ENCODE measurements at places on chromosomes 16 and 17.
A peak's percentile ranks its signal among the peaks of the same experiment; 100 is the strongest.

DNA sequence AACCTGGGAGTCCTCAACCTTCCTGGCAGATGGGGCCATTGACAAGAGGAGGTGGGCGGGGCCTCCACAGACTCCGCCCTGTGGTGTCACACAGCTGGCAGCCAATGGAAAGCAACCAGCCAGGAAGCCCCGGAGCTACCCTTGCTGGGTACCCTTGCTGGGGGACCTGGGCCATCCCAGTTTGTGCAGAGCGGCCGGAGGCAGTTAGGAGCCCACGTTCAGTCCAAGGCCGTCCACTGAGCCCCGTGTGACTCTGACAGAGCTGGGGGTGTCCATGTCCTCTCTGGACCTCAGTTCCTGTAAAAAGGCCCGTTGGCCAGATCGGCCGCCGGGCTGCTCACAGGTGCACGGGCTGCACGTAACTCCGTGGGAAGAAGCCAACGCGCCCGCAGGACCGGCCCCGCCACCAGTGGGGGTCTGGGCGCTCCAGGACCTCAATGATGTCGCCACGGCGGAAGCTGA, 17.1 kb upstream of the FAM83G start:
- DNase-seq = no peak

- DNase-seq = no peak
Measured at GRCh38 chr16:48607056-48607825, 2.7 kb downstream of the N4BP1 start.

GRCh38 chr16:75590920-75591843, 25.0 kb downstream of the GABARAPL2 start:
- no peak for DNase-seq

DNA sequence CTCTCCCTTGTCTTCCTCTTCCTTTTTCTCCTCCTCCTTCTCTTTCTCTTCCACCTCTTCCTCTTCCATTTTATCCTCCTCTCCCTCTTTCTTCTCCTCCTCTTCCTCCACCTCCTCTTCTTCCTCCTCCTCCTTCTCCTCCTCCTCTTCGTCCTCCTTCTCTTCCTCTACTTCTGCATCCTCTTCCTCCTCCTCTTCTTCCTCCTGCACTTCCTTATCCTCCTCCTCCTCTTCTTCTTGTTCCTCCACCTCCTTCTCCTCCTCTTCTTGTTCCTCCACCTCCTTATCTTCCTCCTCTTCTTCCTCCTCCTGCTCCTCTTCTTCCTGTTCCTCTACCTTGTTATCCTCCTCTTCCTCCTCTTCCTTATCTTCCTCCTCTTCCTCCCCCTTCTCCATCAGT, 28.8 kb upstream of the GPR139 start:
- no peak for DNase-seq

- no peak for DNase-seq
Measured at GRCh38 chr17:77085926-77086432, 54.8 kb upstream of the SEC14L1 start.

DNA sequence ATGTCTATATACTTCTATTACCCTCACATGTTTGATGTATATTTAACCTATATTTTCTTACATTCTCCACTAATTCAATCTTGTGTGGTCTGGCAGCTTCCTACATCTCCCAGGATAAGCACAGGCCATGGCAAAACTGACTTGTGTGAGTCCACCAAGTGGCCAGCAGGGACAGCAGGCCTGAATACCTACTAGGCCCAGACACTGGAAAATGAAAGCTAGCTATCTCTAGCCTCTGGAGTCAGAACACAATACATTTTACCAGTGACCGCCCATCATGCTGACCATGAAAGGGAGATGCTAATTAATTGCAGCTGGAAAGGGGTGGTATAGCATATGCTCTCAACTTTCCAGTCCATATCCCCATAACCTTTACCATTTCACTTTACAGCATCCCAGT, 132.3 kb downstream of the PCTP start:
- no peak for DNase-seq

DNA sequence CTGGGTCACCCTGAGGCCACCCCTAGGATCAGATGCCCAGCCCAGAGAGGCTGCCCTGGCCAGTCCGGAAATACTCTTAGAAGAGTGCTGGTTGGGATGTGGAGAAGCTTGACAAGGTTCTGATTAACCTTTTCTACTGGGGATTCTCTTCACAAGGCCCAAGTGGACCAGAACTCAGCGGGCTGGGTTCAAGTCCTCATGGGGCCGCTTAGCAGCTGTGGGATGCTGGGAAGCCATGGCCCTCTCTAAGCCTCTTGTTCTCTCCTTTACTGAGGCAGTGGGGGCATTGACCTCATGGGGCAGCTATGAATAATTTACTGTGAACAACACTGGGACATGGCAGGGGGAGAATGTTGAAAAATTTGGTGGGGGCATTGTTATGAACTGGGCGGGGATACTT, 92.8 kb downstream of the CYLD start:
- DNase-seq = no peak

GRCh38 chr17:62724398-62725146, 83.5 kb downstream of the MARCHF10 start:
- no peak for DNase-seq

- no peak for DNase-seq
Measured at GRCh38 chr16:86942151-86943051, 364.1 kb downstream of the FOXL1 start.

DNA sequence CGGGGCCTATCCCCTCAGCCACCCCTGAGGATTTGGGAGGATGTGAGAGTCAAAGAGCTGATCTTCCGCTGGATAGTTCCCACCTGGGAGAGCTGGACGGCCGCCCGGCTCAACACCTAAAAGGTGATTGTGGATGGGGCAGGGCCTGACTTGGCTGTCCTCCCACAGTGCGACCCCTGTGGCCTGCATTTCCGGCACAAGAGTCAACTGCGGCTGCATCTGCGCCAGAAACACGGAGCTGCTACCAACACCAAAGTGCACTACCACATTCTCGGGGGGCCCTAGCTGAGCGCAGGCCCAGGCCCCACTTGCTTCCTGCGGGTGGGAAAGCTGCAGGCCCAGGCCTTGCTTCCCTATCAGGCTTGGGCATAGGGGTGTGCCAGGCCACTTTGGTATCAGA, 4.5 kb downstream of the BCL6B start:
- DNase-seq = no peak

- DNase-seq = peak; percentile 56
Measured at GRCh38 chr17:7885367-7886226, 3.0 kb upstream of the CHD3 start.

DNA sequence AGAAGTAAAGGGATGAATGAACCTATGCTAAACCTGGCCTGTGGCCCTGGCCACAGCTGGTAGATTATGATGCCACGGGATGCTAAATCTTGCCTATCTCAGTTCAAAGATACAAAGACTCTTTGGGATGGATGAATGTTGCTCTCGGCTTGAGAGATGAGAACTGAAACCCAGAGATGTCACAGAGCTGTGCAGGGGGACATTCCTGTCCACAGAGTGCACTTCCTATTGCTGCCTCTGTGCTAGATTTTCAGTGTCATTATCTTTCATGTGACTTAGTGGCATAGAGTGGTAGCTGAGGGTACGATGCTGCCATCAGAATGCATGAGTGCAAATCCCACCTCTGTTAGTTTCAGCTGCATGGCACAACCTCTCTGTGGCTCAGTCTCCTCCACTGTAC, 2.3 kb upstream of the MT1M start:
- no peak for DNase-seq

DNA sequence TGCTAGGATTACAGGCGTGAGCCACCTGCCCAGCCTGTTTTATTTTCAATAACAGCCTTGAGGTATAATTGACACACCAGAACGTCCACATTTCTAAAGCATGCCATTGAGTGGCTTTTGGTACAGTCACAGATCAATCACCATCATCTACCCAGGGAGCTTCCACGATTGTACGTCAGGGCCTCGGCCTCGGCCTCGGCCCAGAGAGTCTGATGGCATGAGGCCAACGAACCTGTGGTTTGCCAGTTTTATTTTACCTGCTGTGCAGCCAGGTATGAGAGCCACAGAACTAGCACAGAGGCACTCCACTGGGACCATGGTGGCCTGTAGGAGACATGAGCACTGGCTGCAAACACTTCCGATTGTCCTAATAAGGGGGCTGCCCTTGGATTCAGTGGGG, 8.3 kb downstream of the UBALD1 start:
- DNase-seq = no peak

GRCh38 chr16:12788758-12789157, 14.9 kb downstream of the CPPED1 start:
- DNase-seq = no peak

DNA sequence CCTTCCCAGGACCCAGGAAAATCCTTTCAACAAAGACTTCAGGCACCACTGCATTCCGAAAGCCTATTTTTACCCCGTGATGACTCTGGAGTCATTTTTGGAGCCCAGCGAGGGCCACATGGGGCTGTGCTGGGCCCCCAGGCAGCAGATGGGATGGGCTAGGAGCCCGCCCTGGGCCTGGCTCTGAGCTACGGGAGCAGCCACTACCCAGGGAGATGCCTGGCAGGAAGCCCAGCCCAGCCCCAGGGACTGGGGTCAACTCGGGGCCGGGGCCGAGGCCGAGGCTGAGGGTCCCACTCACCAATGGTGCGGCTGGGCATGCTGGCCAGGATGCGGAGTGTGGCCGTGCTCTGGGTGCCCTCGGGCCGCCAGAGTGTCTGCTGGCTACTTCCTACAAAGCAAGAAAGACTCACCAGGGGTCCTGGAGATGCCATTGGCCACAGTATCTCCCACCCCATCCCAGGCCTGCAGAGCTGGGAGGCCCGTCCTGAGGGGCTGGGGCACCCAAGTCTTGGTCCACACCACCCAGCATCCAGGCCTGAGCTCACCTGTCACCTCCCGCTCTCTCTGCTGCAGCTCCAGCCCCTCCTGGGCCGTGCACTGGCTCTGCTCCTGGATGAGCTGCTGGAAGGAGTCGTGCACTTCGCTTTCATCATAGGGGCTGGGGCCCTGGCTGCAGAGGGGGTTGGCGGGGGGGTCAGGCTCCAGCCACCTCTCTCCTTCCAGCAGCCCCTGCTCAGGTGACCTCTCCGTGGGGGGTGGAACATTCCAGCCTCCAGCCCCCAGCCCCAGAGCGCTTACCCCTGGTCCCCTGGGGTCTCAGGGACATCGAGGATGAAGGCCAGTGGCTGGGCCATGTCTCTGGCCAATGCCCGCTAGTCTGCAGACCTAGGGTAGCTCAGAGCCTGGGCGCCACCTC, 2.3 kb downstream of the TMC6 start:
- no peak for DNase-seq

- DNase-seq = peak; percentile 18
Measured at GRCh38 chr17:32142857-32143526, 690 bp downstream of the RHOT1 start.

GRCh38 chr17:29652976-29653375, 30.3 kb upstream of the CORO6 start:
- no peak for DNase-seq

DNA sequence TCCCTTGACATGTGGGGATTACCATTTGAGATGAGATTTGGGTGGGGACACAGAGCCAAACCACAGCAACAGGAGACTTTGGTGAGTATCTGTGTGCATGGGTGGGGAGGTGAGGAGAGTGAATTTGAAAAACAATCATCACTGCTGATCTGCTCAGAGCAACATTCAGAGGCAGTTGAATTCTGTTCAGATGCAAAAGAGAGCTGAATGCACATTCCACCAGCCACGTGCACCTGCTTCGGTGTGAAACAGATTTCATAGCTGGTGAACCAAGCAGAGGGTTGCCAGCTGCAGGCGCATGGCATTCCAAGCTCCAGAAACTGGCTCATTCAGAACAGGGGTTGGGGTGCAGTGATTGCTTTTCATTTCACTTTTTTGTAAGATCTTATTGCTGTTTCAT, 233.1 kb upstream of the FOXF1 start:
- no peak for DNase-seq

DNA sequence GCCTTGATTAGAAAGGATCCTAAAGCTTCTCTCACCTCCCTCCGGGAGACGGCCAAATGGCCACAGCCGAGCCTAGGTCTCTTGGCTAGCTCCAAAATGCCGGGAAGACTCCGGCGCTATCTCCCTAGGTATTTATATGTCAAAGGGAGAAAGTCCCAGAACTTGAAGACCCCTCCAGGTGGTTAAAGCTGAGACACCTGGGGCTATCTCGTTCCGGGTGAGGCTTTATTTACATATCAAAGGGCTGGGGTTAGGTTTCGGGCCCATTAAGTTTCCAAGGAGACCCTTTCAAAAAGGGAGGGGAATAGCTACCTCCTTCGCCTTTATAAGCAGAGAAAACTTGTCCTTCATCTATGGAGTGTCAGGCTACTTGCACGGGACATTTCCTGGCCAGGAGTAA, 70.9 kb upstream of the KIFC3 start:
- no peak for DNase-seq

DNA sequence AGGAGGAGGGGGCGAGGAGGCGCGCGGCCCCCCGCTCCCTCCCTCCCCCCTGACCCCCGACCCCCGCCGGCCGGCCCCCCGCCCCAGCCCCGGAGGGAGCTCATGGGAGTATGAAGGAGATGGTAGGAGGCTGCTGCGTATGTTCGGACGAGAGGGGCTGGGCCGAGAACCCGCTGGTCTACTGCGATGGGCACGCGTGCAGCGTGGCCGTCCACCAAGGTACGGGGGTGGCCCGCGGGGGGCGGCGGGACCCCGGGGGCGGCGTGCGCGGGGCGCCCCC, 390 bp downstream of the MLLT6 start:
- DNase-seq = peak; percentile 43

DNA sequence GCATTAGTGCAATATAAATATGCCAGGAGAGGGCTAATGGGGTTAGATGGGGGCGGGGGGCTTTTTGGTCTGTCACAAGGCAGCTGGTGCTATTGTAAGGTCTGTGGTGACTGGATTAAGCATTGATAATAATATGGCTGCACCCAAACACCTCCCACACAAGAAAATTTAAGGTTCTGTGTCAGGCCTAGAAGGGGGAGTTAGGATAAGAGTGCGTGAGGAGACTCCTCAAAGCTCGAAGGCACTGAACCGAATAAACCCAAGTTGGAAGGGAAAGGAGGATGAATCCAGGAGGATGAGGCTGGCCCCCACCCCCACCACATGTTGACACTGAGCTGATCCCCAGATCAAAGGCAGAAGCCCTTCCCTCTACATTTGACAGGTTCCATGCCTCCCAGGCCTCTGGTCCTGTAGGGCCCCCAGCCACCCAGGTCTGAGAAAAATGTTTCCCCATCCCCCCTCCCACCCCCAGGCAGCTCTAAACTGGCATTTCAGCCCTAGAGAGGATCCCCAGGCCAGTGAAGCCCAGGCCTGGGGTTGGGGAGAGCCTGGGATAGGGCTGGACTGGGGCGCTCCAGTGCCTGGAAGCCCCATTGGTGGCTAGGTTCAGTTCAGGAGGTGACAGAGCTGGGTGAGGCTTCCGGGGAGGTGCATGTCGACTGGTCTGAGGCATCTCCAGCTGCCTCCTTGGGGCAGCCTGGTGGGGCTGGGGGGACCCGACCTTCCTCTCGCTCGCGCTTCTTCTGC, 1.7 kb downstream of the HOXB1 start:
- no peak for DNase-seq

GRCh38 chr17:29565643-29566472, 979 bp downstream of the ABHD15 start:
- DNase-seq = no peak

DNA sequence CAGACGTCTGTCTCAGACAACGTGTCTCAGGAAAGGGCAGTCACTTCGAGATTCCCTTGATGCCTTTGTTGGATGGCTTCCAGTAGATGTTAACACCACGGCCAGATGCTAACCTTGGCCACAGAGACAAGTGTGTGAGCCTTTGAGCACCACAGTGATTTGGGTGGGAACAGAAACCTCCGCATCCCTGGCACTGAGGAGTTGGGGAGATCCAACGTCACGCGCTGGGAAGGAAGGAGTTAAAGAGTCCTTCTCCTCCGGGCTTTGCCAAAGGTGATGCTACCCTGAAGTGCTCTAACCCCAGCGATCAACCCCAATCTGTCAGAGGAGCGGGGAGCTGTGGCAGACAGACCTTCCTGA, 3.0 kb upstream of the ABR start:
- DNase-seq = no peak

- no peak for DNase-seq
Measured at GRCh38 chr17:34377078-34377823, 14.2 kb upstream of the CCL1 start.
